Left colon (tissue), 2 donors: ENCODE measurements at places on chromosomes 16 and 17.

GRCh38 chr16:81755915-81756614, 23.0 kb upstream of the PLCG2 start:
- DNase-seq, result no peak

- DNase-seq, result no peak
Observed at GRCh38 chr17:64635647-64636305, 26.3 kb downstream of the SMURF2 start.

GRCh38 chr16:67192781-67193361, 916 bp downstream of the E2F4 start:
- no peak for DNase-seq

DNA sequence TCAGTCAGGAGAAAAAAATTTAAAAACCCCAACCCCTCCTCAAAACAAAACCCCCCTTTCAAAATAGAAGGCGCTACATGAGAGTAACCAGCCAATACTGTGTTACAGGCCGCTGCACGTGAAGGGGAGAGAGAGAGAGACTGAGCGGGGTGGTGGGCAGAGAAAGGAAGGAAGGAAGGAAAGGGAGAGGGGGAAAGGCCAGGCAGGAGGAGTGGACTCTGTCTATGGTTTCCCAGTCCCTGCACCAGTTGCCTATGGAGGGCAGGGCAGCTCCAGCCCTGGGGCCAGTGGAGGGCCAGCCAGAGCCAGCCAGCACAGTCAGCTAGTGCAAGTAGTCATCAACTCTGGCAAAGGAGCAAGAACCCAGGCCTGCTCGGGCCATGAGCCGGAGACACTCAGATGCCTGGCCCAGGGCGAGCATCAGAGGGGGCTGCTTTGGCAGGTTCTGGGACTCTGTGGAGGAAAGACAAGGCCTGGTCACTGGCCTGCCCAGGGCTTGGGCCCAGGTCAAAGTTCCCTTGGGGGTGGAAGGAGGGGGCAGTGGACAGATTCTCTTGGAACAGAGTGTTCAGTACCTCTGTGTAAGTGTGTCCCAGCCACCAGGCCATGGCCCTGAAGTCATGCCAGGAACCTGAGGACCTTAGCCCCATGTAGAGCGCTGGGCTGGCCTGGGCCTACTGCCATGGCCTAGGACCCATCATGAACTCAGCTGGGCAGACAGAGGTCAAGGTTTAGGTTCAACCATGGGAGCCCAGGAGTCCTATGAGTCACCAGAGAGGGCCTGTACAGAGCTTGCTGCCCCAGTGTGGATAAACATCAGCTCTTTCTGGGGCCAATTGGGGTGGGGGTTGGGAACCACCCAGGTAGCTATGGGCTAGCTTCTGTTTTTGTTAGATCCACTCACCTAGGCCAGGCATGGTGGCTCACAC, 7.3 kb upstream of the GFOD2 start:
- DNase-seq, result no peak

GRCh38 chr17:40509626-40510327, 8.4 kb upstream of the TNS4 start:
- no peak for DNase-seq

DNA sequence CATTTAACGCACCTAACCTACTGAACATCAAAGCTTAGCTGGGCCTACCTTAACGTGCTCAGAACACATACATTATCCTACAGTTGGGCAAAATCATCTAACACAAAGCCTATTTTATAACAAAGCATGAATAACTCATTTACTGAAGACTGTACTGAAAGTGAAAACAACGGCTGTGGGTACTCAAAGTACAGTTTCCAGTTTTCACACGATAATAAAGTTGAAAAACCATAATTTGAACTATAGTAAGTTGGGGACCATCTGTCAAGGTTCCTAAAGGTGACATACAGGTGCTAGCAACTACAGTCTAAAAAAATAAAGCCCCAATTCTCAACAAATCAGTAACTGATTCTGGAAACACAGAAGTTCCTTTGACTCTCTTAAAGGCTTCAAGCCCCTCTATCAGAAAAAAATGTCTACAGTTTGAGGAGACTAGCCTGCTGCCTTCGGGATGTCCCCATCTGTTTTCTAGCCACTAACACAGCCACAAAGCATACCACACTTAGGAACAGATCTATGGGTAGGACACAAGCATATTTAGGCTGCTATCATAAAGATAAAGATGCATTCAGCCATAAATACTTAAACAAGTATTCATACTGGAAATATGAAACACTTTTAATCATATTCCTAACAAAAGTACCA, 71.3 kb downstream of the KANSL1 start:
- no peak for DNase-seq

DNA sequence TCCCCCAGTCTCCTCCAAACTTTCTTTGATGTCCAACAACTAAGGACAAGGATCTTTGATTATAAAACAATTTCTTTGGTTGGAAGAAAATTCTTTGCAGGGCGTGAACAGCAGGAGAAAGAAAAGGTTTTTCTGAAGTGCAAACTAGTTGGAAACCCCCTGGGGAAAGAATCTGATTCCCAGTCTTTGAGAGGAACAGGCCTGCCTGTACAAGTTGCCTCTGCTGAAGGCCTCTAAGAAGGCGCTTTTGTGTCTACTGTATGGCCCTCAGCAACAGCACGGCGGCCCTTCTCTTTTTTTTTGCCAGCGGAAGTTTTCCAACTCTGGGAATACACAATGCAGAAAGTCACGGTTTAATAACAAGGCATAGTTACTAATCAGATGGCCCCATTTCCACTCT, 14.0 kb downstream of the RNF43 start:
- DNase-seq, result no peak

DNA sequence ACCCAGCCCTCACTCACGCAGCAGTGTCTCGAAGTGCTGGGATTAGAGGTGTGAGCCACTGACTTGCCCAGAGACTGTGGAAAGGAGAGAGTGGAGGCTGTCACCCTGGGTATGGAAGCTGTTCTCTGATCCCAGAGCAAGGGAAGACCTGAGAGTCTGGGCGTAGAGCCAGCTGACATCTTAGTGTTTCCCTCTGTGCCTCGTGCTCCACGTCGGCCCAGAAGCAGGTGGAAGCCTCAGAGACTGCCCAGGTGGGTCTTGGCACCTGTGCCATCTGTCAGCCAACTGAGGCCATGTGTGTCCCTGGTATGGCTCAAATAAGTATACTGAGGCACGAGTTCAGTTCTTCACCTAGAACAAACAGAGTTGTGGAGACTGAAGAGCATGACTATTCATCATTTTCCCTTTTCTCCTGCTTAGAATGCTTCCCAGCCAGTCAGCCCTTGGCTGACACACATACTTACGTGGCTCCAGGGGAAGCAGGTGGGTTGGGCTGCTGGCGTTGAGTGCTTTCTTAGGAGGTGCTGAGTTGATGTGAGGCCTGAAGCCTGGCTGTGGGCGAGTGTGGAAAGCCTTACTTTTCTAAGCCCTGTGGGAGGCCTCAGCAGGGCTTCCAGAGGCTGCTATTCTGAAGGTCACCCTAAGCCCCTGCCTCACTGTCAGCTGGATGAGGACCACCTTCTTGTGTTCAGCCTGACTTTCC, 8.1 kb downstream of the CTRL start:
- DNase-seq, result no peak
